ENCODE measurements at places on chromosomes 2 and 18.

DNA sequence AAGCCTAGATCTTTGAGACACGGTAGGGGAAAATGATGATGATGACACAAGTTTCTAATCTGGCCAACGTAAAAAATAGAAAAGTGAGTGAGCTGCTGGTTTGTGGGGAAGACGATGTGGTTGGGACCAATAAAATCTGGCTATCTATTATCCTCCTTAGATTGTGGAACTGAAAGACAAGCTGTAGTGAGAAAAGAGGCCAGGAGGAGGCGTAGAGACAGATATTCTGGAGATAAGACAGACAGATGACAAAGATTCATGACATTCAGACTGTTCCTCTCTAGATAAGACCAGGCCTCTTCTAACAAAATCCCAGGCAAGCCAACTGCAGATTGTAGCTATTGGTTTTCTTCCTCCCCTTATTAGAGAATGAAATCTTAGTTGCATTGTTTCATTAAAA, 376.3 kb upstream of the UBE2E3 start:
- DNase-seq = no peak

DNA sequence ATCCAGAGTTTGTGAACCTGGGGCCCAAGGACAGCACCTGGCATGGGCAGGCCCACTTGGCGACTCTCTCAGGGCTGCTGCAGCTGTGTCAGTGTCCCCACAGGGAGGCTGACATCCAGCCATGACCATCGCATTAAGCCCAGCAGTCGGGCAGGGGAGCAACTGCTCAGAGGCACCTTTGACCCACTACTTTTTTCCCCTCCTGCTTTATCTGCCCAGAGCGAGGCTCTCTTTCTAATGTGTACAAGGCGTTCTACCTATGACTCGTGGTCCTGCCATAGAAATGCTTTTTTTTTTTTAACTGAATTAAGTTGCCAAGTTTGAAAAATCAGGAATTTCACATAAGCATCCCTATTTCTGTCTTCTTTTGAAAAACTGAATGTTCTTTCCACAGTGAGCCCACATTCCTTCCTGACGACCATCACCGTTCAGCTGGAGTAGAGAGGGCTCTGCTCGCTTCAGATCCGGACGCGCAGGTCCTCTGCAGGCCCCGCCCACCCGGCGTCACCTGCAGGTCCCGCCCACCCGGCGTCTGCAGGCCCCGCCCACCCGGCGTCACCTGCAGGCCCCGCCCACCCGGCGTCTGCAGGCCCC, 403 bp upstream of the CLUL1 start:
- DNase-seq = peak; percentile 13

DNA sequence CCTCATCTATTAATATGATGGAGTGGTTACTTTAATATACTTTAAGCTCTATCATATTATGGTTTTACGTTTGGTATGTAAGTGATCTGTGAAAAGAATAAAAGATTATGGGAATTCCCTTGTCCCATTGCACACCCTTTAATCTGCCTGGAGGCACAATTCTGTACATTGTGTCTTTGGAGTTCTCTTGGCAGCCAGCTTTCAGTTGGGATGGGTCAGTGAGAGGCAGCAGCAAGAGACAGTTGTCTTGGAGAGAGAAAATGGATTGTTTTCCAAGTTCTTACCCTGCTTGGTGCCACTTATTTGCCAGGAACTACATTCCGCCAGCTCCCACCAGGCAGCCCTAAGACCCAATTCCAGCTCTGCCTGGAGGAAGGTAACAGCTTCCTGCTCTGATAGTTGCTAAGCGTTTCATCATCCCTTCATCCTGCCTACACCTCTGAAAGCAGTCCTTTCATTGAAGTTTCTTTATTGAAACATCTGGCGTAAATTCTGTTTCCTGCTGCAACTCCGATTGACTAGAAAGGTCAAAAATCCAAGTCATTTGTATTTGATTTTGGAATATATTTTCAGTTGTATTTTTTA, 365.2 kb downstream of the AKAIN1 start:
- DNase-seq = no peak

DNA sequence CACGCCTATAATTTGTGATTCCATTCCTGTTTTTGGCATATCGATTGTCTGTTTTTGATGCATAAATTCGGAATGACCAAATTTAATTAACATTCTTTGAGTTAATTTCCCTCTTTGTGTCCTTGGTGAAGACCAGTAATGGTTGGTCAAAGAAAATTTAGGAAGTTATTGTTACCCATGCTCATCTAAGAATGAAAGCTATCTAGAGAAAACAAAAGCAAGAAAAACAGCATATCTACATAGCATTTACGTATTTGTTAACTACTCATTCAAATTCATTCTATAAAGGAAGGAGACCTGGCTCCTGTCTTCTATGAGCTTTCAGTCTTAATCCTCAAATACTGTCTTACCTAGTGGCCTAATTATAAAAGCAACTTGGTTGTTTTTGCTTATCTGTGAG, 59.2 kb upstream of the CHST9 start:
- no peak for DNase-seq

- no peak for DNase-seq
Observed at GRCh38 chr2:69154106-69154505, 141.1 kb downstream of the ANTXR1 start.

DNA sequence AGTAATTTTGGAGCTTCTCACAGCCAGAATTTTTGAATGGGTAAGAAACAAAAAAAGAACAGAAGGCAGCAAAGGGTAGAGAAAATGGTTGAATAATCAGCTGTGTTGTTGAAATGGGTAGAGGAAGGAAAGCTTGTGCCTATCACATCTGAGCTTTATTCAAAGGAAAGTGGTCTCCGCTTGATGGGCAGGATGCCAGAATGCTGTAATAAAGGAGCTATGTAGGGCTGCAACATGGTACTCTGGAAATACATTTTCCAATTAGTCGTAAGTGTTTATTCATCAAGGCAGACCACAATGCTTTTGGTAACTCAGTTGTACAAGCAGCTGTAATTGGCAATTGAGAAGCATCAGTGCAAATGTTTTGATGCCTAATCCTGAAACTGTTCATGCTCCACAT, 196.9 kb downstream of the ICOS start:
- DNase-seq = no peak

- DNase-seq = no peak
Observed at GRCh38 chr18:45874491-45875184, 49.2 kb downstream of the SIGLEC15 start.

DNA sequence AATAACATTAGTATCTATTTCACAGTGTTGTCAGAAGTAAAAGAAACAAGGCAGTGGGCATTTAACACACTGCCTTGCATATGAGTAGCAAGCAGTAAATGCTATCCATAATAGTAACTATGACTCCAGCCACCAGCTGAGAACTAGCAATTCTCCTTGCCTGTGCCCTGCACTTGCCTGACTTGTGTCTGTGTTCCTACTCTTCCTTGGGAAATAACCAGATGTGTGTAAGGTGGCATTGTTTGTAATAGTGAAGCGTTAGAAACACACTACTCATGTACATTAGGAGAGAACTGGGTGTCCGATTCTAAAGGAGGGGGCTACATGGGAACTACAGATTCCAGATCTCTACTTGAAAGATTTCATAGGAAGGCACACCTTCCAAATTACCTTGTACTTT, 197.8 kb downstream of the STK39 start:
- no peak for DNase-seq

DNA sequence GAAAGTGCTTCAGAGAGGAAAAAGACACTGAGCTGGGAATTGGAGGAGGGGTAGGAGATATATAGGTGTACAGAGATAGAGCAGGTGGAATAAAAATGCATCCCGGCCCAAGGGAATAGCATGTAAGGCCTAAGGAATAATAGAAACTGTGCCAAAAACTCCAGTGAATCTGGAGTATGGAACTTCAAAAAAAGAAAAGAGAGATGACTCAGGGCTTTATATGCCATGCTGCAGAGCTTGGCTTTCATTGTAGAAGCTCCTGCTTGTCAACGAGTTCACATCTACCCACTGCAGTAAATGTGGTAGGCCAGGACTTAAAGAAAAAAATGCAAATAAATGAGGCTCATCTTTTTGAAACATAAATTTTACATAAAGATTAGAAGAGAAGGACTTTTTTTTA, 131.8 kb downstream of the MREG start:
- DNase-seq = no peak

Measured in stimulated activated CD8-positive, alpha-beta memory T cell treated with anti-CD3 and anti-CD28 coated beads, Interleukin-2, amount 100 ng/mL, for 1 hour (primary cell).